ENCODE measurements at places on chromosomes 2 and 18.

DNA sequence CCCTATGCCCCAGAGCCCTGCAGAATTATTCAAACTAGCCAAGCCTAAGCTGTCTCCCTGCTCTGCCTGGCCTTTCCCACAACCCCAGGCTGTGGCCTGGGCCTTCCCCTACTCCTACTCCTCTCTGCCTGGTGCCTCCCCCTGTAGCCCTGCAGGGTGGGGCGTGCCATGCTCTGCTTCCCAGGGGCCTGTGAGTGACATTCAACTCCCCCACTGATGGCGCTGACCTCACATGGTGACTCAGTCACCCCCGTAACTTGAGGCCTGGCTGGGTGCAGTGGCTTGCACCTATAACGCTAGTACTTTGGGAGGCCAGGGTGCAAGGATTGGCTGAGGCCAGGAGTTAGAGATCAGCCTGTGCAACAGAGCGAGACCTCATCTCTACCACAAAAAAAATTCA, 60.6 kb downstream of the KIF1A start:
- DNase-seq = no peak

GRCh38 chr2:97267411-97268074, 154.6 kb downstream of the ANKRD36 start:
- no peak for DNase-seq

GRCh38 chr2:159944874-159945273, 117.5 kb downstream of the PLA2R1 start:
- DNase-seq = no peak

DNA sequence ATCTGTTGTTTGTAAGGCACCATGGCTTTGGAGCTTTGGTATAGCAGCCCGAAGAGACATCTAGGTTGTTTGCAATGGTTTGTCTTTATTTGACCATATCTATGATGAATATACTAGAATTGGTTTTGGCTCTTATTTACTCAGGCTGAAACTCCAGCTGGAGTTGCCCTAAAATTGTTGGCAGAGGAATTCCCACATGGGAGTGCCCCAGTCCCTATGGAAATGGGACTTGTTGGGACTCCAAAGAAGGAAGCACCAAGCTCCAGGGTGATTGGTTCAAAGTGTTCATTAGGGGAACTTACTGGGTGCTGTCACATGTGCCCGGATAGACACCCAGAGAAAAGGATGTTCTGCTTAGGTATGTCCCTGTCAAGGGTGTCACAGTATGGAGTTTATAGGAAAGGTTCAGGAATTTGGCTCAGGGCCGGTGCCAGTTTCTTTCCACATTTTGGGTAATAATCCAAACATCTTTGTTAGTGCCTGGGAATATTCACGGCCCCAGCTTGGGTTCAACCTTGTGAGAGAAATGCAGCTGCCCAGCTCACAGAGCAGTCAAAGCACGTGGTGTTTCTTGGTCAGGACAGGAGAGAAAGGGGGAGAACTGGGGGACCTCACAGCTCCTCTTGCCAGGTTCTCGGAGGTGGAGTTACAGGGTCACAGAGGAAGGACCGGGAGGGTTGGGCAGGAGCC, 123.5 kb upstream of the ZSWIM2 start:
- no peak for DNase-seq

GRCh38 chr2:85549826-85550225, 10.9 kb downstream of the MAT2A start:
- DNase-seq = no peak

DNA sequence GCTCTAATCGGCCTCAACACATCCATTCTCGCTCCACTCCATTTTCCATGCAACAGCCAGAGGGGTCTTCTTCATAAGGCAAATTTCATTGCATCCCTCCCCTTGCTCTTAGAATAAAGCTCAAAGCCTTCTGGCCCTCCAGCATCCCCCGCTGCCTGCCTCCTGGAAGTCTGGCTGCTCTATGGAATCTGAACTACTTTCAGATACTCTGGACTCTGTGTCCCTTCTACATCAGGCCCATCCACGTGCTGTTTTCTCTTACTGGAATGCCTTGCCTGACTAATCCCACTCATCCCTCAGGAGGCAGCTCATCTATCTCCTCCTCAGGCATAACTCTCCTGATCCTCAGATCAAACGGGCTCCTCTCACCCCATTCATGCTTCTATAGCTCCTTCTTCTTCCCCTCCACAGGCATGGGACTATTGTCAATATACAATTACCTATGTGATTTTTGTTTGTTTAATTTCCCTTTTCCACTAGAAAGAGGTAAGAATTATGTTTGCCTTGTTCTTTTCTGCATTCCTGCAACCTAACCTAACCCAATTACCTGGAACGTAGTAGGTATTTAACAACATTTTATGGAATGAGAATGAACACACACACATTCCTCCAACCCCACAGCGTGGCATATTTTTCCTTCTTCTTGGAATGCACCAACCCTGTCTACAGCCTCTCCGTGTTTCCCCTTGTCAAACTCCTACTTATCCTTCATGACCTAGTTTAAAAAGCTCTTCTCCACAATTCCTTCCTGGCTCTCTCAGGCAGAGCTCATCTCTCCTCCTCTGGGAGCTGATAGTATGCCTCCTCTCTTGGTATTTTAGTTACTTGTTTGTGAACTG, 49.5 kb downstream of the LBH start:
- DNase-seq = no peak

- no peak for DNase-seq
These were observed 126.0 kb downstream of the ZNF532 start for GRCh38 chr18:58990720-58991119.

DNA sequence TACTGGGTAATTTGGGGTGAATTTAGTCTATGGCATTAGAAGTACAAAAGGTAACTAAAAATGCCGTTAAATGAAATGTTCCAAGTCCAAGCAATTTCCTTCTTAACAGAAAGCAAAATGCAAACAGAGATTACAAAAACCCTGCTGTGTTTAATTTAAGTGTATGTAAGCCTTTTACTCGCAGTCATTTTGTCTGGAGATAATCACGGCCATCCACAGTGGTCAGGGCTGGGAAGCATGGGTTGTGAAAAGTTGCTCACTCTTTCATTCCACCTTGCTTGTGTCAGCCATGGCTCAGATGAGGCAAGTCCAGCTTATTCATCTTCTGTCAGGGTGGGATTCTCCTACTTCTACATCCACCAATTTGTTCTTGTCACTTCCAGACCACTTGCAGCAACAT, 983.6 kb upstream of the ZEB2 start:
- DNase-seq = no peak

GRCh38 chr18:43661570-43661969, 384.3 kb upstream of the SYT4 start:
- DNase-seq = no peak

DNA sequence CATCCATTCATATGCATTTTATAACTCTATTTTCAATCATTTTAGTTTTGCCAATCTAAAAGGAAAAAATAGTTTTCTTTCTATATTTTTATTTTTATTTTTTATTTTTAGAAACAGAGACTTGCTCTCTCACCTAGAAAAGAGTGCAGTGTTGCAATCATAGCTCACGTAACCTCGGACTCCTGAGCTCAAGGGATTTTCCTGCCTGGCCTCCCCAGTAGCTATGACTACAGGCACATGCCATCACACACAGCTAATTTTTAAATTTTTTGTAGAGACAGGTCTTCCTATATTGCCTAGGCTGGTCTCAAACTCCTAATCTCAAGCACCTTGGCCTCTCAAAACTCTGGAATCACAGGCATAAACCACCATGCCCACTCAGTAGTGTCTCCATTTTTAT, 125.5 kb upstream of the XIRP2 start:
- DNase-seq = no peak

DNA sequence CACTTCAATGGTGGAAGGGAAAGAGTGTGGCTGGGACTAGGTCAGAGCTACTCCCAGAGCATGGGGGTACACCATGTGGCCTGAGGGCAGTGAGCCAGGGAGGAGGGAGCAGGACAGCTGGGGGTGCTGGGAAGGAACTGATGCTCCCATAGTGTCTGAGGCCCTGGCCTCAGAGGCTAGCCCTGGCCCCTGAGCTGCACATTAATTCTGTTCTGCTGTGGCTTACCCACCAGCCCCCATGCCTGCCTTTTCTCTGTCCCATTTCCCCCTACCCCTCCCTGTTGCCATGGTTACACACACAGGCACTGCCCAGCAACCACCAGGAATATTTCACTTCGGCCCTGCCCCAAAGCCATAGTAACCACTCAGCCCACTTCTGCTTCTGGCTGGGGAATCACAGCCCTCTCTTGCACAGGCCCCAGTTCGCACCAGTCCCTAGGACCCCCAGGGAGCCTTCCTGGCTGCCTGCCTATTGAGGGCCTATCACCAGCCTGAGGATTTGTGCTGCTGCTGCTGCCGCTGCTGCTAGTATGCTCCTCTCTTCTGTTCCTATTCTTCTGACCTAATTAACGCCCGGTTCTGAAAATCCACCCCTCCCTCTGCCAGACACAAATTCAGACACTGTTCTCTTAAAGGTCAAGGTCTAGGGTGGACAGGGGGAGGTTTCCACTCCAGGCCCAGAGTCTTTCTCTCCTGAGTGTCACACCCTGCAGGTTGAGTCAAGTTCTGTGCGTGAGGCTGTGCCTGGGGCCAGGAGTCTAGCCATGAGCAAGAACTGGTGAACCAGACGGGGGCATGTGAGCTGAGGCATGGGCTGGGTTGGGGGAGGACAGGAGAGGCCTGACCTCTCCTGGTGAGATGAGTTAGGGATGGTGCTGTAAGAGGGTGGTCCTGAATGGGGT, 87.1 kb upstream of the MCFD2 start:
- DNase-seq = no peak

DNA sequence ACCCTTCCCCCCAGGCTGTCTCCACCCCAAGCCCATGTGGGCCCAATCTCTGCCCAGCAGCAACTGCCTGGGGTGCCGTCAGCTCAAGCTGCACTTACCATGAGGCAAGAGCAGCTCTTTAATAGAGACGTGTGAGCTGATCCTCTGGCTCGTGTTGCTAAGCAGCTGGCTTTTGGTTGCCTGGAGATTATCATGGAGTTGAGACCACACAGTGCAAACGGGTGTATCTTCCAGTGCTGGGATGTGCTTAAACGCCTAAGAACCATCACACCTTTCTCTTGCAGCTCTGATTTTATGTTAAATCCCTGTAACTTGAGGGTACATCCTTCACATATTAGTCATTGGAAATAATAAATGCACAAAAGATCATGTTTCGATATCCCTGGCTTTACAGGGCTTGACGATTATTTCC, 271.1 kb downstream of the PRKCE start:
- no peak for DNase-seq

DNA sequence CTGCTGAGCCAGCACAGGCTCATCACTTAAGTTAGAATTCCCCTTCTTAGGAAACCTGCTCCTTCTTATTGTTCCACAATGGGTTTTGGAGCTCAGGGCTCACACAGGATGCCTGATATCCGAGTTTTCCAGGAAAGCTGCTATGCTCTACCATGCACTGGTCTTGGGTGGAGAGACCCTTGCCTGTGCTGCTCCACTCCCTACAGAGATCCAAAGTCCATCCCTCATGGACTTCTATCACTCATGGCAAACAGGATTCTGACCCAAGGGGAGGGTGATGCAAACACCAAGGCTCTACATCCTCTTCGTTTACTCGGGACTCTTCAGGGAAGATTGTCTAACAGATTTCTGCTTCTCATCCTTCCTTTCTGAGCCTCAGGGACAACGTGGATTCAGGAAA, 5.2 kb downstream of the SULT1C2 start:
- no peak for DNase-seq

GRCh38 chr2:146771531-146771930, 1073.3 kb upstream of the ACVR2A start:
- no peak for DNase-seq

GRCh38 chr2:186561467-186562208, 28.2 kb upstream of the ITGAV start:
- no peak for DNase-seq

DNA sequence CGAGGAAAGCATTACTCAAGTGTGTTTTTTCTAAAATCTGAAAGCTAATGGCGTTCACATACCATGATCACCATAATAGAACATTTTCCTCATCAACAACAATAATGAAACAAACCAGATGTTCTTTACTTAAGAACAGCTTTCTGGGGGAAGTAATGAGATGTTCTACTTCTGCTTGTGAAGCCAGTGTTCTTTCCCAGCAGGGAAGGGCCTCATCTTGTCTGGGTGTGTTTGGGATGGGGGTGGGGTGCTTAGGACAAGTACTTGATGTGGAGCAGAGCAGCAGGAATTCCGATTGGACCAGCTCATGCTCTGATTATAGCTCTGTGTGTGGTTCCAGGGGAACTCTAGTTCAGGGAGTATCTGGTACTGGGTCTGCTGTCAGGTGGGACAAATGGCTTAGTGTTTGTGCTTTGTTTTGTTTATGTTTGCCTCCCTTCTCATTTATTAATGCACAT, 163.0 kb upstream of the NOSTRIN start:
- DNase-seq = no peak

- no peak for DNase-seq
These were observed 136.0 kb upstream of the IL1R2 start for GRCh38 chr2:101855776-101856175.

GRCh38 chr2:45904267-45904945, 252.9 kb downstream of the PRKCE start:
- DNase-seq = no peak

- no peak for DNase-seq
These were observed 19.4 kb downstream of the KLHL29 start for GRCh38 chr2:23404426-23404825.

- DNase-seq = no peak
These were observed 806 bp upstream of the MYT1L start for GRCh38 chr2:2331881-2332280.

DNA sequence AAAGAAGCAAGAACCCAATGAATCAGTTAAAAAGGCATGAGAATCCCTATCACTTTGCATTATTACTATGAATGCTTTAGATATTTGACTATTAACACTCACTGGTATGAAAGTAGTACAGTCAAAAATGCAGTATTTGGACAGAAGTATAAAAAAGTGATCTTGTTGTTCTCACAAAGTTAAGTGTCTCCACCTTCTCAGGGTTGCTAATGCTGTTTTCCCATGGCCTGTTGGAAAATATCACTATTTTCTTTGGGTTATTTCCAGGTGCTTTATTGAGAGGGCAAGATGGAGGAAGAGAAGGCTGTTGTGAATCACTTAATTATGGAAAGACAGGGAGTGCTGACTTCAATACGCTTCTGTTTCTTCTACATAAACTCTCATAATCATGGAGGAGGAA, 13.6 kb upstream of the CREB1 start:
- no peak for DNase-seq

DNA sequence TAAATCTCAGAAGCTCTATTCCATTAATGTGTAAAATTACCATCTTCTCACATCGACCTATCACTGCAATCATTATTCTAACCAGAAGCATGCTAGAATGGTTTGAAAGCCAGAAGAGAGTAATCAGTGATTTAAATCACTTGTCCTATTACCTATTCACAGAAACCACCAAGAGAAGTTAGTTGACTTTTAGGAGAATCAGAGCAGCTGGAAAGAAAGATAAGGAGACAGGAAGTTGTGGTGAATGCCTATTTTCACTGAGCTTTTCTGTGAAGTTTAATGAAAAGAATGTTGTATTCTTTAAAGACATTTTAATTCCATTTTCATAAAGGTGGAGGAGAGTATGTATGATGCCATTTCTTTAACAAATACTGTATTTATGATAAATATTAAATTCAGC, 352.6 kb upstream of the CRIM1 start:
- no peak for DNase-seq
